Heart left ventricle (tissue), 16 donors: ENCODE measurements at places on chromosomes 2 and 18.

GRCh38 chr18:69216321-69216720 is 184.4 kb upstream of the DOK6 start:
- DNase-seq: no peak

DNA sequence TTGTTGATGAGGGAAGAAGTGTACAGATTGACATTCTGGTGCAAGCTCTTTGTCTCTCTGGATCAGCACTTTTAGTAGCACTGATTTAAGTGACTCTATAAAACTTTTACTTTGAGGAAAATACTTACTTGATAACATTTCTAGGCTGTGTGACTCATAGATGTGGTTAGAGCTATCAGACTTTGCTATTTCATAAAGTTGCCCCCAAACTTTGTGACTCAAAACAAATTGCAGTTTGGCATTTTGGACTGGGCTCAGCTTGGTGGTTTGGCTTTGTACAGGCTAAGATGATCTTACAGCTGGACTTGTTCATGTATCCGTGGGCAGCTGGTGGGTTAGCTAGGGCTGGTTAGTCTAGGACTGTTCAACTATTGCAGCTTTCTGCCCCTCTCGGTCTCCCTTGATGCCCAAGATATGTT is 42.1 kb upstream of the GLS start:
- DNase-seq: no peak

GRCh38 chr2:141021611-141022010 is 1109.2 kb downstream of the LRP1B start:
- DNase-seq: no peak

DNA sequence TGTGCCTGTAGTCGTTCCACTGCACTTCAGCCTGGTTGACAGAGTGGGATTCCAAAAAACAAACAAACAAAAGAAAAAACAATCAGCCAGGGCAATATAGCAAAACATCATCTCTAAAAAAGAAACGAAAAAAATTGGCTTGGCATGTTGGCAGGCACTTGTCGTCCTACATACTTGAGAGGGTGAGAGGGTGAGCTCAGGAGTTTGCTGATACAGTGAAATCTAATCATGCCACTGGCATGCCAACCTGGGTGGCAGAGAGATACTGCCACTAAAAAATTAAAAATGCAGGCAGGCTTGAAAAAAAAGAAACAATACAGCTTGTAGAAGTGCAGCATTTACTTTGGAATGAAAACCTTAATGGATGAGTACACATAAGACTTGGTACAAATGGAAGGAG is 282.9 kb upstream of the RGPD4 start:
- DNase-seq: no peak

DNA sequence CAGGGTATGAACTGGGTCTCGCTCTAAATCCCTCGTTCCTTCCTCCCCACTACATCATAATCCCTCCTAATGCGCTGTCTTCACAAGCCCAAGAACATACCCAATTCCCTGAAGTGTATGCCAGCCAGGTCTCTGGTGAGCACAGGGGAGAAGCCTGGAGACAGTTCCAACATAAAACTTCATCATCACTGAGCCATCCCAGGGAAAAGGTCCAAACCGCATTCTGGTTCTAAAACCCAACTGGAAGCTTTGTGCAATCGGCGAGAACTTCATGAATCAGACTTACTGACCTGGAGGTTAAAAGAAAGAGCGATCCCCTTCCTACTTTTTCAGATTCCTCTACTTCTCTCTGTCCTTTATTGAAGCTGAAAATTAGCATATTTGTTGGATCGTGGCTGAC is 132.7 kb downstream of the ALPK2 start:
- no peak for DNase-seq
